ENCODE measurements at places on chromosomes 16 and 17.

DNA sequence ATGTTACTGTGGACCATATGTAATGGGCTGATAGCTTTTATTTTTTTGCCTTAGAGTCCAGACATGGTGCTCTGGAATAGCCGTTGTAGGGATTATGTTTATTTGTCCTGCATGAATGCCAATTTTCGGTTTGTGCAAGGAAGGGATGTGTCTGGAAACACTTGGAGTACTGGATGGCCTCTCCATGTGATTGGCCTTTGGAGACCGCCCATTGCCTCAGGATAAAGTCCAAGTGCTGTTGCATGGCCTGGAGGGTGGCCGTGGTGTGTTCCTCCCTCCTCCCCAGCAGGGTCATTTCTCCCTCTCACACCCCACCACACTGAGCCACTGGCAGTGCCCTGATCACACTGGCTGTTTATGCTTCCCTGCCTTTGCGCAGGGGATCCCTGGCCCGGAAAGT is 93.9 kb downstream of the MSI2 start:
- DNase-seq, result no peak

- no peak for DNase-seq
Observed at GRCh38 chr17:19255279-19255678, 18.1 kb downstream of the EPN2 start.

DNA sequence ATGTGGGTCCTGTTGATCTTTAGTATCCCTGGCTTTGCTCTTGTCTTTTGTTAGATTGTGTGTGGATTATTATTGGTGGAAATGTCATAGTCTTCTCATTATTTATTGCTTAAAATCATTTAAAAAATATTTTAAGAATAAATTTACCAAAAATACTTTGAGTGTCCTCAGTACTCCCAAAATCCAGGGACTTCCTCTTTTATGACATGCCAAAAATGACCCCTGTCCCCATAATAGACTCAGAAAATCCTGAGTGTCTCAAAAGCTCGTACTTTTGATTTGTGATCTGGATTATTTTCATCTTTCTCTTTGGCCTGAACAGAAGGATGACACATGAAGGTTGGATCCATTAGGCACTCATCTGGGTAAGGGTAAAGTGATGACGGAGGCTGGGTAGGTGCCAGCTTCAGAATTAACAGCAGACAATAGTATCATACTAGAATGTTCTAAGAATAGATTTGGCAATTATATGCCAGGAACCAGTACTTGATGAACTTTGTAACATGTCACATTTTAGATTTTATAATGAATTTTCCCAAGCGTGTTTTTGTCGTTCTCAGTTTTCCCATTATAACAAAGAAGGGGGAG is 602.2 kb upstream of the CDH8 start:
- no peak for DNase-seq

GRCh38 chr16:89918453-89919347 is at the start of gene MC1R:
TSS of gene MC1R (plus strand) at chr16:89918862. CDS start at chr16:89919259, 397 bp downstream.
- DNase-seq, result peak; percentile 55

- no peak for DNase-seq
Observed at GRCh38 chr17:80727409-80727755, 182.7 kb downstream of the RPTOR start.

DNA sequence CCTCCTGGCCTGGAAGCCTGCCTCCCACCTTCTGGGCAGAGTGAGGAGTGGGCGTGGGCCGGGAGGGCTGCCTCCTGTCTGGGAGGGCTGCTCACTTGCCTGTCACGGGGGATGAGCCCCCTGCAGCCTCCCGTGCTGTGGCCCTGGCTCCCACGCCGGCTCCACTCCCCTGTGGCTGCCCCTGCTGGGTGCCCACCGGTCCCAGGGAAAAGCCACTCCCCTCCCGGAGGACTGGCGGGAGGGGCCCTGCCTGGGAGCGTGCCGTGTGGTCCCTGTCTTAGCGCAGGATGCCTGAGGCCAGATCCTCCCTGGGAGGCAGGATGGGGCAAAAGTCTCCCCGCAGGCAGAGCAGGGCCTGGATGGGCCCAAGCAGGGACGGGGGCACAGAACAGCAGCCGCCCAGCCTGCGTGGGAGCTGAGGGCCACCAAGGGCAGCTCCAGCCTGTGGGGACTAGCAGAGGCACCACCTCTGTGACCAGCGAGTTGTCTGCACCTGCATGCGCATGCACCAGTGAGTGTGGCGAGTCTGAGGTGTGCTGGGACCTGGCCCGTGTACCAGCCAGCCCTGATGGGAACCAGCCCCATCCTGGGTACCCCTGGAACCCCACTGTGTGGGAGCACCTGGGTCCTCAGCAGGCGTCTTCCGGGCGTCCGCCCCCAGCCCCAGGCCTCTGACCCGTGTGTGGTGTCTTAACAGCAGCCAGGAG is 339.9 kb downstream of the SEC14L1 start:
- no peak for DNase-seq

DNA sequence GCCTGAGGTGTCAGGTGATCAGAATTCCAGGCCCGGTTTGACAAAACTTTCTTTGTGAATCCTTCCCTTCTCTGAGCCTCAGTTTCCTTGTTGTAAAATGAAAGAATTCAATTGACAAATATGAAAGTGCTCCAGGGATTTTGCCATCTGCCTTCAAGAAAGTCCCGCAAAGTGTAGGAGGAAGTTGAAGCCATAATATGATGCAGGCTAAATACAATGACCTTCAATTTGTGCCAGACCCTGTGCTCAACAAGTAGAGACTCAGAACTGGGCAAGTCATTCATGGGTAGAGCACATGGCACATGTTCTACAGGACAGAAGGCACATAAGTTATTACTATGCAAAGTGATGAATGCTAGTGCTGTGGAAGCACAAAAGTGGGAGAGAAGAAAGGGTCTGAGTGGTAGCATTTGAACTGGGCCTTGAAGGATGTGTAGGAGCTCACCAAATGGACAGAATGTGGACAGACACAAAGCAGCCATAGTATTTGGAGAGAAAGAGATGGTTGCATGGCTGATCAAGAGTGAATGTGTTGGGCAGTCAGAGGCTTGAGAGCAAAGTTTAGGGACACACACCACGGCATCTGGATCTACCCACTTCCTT is 2.4 kb upstream of the SCIMP start:
- DNase-seq, result no peak

DNA sequence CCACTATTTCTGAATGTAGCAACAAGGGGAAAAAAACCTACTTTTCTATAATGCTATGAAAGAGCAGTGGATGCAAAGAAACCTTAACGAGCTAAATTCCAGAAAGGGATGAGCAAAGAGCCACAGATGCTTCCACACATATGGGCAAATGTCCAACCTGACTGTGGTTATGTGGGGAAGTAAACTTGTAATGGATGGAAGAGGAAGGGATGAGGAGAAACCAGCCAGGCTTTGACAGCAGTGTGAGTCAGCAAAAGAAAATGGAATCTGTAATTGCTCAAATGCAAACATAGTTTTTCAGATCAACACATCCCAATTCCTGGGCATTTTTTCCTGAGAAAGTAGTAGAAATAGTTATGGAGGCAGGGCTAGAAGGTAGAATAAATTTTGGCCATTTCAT is 204.8 kb upstream of the CPHXL start:
- peak; percentile 11 for DNase-seq

- no peak for DNase-seq
Observed at GRCh38 chr17:76545918-76546555, 6.2 kb downstream of the PRCD start.

DNA sequence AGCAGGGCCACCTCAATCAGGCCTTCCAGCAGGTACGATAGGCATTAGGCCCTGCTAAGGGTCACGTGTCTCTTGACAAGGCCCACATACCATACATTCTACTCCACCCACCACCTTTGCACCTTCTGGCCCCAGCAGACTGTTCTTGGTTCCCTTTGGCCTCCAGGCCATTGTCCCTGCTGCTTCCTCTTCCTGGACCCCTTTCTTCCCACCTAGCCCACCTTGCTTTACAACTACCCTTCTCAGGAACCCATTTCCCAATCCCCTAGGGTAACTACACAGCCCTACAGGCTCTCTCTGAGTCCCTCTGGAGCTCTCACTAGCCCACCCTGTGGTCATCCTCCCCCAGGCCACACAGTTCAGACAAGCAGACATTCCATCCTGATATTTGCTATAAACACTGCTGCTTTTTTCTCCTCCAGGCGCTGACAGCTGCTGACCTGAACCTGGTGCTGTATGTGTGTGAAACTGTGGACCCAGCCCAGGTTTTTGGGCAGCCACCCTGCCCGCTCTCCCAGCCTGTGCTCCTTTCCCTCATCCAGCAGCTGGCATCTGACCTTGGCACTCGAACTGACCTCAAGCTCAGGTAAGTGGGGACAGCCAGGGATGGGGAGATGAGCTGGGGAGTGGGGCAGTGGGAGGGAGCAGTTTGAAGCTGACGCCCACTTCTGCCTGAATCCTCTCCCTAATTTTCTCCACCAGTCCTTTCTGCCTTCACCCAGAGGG is 1.4 kb upstream of the NRN1L start:
- DNase-seq, result peak; percentile 13

GRCh38 chr17:7850701-7851437 is 4.0 kb upstream of the TMEM88 start:
- DNase-seq, result no peak

DNA sequence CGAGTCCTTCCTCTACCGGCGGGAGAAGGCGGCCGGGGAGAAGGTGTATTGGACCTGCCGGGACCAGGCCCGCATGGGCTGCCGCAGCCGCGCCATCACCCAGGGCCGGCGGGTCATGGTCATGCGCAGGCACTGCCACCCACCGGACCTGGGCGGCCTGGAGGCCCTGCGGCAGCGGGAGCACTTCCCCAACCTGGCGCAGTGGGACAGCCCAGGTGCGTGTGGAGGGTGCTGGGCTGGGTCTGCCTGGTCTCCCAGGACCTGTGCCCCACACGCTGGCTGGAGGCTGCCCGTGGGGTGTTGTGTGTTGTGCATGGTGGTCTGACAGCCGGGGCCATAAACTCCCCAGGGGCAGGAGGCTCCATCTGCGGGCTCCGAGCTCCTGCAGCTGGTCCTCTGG is 25.4 kb downstream of the FLYWCH1 start:
- no peak for DNase-seq

DNA sequence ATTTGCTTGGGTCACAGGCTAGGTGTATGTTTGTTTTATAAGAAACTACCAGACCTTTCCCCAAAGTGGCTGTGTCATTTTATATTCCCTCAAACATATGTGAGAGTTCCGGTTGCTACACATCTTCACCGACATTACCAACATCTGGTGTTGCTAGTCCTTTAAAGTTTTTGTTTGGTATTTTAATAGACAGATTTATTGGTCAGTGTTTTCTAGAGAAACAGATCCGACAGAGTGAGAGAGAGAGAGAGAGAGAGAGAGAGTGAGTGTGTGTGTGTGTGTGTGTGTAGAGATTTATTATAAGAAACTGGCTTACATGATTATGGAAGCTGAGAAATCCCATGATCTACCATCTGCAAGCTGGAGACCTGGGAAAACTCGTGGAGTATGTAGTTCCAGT is 31.0 kb downstream of the LDHD start:
- DNase-seq, result no peak

DNA sequence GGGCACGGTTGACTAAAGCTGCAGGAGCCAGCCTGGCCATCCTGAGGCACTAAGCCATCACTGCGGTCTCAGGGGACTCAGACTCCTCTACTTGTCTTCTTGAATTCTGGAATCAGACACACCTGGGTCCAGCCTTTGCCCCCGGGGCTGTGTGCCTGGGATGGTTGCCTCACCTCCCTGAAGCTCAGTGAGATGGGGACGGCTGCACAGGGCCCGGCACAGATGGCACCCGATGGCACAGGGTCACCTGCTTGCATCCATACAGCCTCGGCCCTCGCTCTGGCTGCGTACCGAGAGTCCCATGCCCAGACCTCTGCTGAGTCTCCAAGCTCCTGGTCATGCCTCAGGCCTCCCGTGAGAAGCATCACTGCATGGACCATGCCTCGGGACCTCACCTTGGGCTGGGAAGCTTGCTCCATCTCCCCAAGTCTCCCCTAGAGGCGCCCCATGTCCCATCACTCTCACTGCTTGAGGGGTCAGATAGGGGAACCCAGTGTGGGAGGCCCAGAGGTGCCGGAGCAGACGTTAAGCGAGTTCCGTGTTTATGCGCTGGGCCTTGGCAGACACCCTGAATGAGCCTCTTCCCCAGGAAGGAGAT is 316.3 kb downstream of the SEC14L1 start:
- no peak for DNase-seq

DNA sequence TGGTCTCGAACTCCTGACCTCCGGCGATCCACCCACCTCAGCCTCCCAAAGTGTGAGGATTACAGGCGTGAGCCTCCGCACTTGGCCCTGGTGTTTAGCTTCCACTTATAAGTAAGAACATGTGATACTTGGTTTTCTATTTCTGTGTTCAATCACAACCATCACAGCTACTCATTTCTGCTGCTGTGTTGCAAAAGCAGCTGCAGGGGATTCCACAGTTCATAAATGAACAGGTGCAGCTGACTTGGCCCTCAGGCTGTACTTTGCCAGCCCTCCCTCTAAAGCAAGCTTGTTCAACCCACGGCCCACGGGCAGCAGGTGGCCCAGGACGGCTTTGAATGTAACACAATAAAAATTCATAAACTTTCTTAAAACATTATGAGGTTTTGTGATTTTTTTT is 79.2 kb downstream of the SLC39A11 start:
- DNase-seq, result no peak

- DNase-seq, result peak; percentile 77
Observed at GRCh38 chr17:28446716-28447395, 26.6 kb upstream of the SLC13A2 start.

- no peak for DNase-seq
Observed at GRCh38 chr16:49806446-49806845, 49.5 kb downstream of the ZNF423 start.

GRCh38 chr16:53680756-53681155 is 22.9 kb downstream of the RPGRIP1L start:
- DNase-seq, result no peak

DNA sequence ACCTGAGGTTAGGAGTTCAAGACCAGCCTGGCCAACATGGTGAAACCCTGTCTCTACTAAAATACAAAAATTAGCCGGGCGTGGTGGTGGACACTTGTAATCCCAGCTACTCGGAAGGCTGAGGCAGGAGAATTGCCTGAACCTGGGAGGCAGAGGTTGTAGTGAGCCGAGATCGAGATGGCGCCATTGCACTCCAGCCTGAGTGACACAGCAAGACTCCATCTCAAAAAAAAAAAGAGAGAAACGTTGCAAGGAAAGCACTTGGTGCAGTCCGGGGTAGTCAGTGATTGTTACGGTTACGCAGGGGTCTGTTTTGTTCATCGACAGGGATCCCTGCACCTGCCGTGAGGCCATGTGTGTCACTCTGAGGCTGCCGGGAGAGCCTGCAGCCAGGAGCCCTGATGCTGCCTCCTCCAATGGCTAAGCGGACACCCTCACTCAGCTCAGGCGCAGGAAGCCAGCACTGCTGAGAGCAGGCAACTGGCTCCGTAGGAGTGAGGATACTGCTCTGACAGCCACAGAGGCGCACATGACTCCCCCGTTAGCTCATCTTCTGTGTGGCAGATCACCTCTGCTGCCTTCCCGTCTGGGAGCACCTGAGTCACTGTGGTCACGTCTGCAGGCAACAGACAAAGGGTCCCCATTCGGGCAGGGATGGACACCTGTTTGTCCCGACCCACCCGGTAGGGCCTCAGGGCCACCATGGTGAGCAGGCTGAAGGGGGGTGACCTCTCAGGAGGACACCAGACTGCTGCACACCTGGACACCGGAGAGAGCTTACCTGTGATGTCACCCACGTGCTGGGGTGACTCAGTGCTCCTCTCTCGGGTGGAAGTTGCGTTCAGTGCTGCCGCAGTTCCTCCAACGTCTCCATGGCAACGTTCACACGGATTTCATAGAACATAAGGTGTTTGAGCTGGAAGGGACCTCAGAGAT is 5.2 kb upstream of the RAB26 start:
- DNase-seq, result peak; percentile 44

Measured in SW480 (cell line).